MV-4-11 (cell line): ENCODE measurements at places on chromosomes 4 and X.

GRCh38 chr4:108607079-108607815 lies 13.1 kb upstream of the RPL34 start:
- DNase-seq, result no peak

DNA sequence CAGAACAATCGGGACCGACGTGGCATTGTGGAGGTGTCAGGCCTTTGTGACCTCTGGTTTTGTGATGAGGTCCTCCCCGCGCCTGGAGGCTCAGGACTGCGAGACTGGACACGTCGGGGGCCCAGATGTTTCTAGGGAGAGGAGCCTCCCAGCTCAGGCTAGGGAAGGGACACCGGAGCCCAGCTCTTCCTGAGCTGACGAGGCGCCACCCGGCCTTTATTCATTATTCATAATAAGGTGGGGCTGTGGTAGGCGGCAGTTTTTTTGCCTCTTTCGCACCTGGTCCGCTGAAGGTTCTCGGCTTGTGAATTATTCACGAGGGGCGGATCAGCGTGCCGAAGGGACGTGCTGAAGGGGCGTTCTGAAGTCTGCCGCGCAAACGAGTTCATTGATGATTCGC lies 2.3 kb upstream of the UBA1 start:
- no peak for DNase-seq

DNA sequence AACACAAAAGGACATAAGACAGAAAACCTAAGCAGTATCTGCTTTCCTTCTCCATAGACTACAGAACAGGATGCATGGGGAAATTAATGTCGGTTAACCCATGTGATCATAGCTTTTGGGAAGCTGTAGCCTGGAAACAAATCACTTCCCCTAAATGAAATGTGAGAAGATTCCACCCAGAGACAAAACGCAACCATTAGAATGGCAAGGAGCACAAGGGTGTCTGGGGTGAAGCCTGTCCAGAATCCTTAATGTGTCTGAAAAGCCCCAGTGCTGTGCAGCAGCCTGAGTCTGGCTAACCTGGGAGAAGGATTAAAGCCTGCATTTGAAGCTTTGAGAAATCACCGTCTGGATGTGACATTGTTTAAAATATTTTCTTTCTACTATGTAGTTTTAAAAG lies 213.3 kb downstream of the ANKRD50 start:
- DNase-seq, result no peak

- DNase-seq, result no peak
Measured at GRCh38 chr4:114368751-114369150, 229.9 kb upstream of the UGT8 start.

GRCh38 chr4:120843849-120844527 lies 78.5 kb downstream of the PRDM5 start:
- DNase-seq, result no peak

DNA sequence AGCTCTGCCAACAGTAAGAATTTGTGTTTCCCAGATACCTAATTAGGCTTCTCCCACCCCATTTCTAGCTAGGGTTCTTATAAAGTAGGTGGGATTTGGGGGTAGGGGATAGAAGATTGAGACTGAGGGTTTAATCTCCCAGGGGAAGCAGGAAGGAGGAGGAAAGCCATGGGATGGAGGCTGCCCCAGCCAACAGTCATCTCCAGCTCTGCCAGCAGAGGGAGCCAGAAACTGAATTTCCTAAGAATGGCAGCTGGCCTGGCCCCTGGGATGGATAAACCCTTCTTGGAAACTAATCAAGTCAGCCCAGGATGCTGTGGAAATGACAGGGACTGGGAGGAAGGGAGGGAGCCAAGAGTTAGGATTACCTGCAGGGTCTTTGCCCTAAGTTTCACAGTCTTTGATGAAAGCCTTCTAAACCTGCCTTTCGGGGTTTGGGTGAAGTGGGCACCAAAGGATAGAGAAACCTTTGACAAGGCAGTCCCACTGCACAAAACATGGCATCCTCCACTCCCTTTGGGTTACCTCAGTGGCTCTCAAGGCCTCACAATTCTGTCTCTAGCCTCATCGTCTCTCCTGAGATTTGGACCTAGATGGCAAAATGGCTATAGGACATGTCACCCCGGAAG lies 6.7 kb upstream of the ERCC6L start:
- DNase-seq, result no peak

DNA sequence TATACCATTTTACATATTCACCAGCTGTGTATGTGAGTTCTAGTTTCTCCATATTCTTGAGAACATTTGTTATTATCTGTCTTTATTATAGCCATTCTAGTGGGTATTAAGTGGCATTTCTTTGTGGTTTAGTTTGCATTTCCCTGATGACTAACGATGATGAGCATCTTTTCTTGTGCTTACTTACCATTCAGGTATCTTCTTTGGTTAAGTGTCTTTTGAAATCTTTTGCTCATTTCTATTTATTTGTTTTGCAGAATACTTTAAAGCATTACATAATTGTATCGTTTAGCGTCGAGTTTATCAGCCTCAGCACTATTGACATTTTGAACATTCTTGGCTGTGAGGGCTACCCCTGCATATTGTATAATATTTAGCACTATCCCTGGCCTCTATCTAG lies 85.4 kb downstream of the FRMPD4 start:
- no peak for DNase-seq

- no peak for DNase-seq
Measured at GRCh38 chr4:113539408-113539807, 222.1 kb downstream of the CAMK2D start.

DNA sequence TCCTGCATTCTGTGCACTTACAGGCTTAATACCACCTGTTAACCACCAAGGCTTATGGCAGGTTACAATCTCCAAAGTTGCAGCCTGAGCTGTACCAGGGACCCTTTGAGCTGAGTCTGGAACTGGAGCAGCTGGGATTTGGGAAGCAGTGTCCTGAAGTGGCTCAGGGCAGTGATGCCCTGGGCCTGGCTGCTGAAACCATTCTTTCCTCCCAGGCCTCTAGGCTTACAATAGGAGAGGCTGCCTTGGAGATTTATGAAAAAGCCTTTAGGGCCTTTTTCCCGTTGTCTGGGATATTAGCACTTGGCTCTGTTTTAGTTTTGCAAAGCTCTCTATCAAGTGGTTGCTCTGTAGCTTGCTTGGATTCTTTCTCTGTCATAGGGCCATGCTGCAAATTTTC lies 154.3 kb upstream of the CASK start:
- no peak for DNase-seq

DNA sequence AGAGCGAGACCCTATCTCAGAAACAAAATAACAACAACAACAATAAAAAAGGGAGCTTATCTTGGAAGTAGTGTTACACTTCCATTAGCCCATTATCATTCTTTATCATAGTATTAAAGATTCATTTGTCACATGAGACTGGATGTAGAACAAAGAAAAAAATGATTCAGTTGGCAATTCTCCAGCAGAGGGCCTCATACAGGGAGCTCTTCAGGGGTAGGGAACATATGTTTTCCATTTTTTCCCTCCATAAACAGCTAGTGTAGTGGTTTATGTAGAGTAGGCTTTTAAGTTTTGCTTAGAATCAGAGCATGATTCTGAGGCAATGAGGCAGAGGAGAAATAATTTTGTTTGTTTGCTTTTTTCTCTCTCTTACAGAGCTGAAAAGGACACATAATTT lies 5.8 kb downstream of the CPE start:
- DNase-seq, result no peak

GRCh38 chr4:54879576-54879975 lies 221.8 kb downstream of the KIT start:
- no peak for DNase-seq

GRCh38 chr4:169791062-169791461 lies 33.3 kb upstream of the HPF1 start:
- DNase-seq, result no peak

- no peak for DNase-seq
Measured at GRCh38 chr4:17336524-17336961, 175.3 kb downstream of the QDPR start.

DNA sequence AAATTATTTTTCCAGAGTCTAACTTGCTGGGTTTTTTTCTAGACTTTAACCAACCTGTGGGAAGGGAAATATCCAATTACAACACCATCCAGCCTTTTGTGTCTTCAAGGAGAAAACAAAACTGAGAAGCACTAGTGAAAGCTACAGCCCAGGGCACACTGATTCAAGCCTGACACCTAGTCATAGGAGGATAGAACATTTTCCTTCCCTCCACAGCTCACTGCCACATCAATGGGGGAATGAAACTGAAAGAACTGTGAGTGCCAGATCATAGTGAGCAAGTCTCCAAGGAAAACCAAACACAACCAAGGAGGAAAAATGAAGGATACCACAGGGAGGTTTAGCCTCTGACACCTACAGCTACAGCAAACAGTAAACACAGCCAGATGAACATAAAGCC lies 43.3 kb upstream of the MAGEA8 start:
- no peak for DNase-seq

DNA sequence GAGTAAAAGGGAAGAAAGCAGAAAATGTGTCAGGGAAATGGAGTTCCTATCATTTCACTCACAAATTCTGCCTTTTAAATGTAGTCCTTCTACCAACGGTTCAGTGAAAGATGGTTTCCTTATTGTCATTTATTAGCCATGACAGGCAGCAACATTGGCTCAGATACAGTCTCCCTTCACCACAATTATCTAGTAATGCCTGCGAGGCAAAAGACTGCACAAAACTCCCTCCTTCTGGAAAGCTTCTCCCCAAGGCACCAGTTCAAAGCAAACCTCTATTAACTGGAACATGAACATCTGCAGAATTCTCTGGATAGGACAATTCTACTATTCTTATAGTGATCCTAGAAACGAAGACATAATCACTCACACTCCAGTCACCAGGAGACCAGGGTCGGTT lies 28.3 kb downstream of the DCTD start:
- DNase-seq, result no peak

- no peak for DNase-seq
Measured at GRCh38 chrX:135581496-135581895, 61.0 kb downstream of the INTS6L start.

DNA sequence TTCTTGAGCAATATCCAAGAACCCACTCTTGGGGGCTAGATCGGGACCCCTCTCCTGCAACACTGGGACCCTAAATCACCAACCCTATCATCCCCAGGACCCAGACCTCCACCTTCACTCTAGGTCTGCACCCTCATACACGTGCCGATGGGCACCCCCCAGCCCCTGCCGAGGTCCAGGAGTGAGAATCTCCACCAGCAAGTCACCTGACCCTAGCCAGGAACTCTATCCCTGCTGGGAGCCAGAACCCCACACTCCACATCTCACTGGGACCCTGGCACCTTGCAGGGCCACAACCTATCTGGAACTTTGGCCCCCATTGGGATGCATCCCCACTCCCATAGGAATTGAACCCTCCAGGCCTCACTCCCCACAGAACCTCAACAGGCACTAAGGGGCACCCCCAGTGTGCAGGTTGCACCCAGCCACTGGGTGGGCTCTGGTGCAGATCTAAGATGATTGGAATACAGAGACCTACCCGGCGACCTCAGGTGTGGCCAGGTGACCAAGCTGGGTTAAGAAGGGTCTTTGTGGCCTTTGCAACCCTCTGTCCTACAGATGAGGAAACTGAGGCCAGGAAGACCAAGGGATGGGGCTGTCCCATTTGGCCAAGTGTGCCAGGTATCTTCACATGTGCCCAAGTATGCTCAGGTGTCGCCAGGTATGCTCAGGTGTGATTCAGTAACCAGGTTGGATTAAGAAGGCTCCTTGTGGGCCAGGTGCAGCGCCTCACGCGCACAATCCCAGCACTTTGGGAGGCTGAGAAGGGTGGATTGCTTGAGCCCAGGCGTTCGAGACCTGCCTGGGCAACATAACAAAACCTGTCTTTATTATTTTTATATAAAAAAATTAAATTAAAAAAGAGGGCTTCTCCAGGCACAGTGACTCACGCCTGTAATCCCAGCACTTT lies 3.1 kb upstream of the DHRSX start:
- no peak for DNase-seq

DNA sequence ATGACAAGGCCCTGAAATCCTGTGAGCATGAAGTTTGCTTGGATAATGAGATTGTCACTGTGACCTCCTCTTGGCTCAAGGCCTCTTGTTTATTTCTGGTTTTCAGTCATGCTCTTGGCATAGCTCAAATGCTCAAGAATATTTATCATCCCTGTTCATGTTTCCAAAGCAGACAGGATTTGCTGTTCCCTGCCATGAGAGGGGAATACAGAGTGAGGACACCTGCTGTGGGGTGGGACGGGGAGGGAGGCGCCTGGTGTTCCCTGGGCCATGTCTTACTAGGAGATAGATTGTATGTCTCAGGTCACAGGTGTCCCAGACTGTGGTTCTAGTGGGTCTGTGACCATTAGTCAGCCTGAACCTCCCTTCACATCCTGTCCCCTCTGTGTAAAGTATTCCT lies 34.9 kb upstream of the SH3RF1 start:
- DNase-seq, result no peak

DNA sequence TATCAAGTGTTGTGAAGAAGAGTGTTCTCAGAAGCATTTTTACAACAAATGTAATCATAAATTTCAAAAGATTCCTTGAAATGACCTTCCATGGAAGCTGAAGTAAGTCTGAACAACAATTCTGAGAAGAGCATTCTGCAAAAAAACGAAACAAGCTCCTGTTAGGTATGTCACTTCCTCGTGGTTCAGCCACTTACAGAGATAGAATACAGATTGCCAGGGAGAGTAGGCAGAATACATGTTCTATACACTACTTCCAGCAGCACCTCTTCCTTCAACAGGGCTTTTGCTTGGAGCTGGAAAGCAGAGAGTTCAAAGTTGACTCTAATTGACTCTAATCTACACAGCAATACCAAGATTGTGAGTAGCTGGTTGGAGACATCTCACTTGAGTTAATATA lies 274.5 kb downstream of the ADGRA3 start:
- DNase-seq, result no peak

DNA sequence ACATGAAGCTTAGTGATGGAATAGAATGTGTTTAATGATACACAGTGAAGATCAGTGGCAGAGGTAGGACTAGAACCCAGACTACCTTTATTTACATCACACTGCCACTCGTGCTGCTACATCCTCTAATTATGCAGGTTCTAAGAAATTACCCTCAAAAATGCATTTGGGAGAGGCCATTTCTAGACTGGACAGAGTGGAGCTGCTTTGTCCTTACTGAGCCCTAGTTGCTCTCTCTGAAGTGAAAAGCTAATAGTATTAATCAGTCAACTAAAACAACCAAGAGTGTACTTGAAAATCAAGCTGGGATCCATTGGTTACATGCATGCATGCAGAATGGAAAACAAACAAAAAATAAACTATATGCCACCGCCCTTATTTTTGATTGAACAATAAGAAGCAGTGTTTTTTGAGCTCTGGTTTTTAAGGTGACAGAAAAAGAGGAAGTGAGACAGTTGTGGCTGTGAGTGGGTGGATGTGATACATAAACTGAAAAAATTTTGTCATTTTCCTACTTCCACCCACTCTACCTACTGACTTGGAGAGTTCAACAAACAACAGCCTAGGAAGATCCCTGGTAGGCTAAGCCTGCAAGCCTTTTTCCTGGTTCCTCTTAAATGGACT lies 6.8 kb upstream of the VSIG4 start:
- peak; percentile 85 for DNase-seq

- DNase-seq, result no peak
Measured at GRCh38 chr4:87092389-87093141, 127.9 kb downstream of the KLHL8 start.
